ENCODE measurements at places on chromosomes 2 and 18.

- no peak for DNase-seq
Measured at GRCh38 chr2:216030216-216030615, 16.9 kb upstream of the MREG start.

DNA sequence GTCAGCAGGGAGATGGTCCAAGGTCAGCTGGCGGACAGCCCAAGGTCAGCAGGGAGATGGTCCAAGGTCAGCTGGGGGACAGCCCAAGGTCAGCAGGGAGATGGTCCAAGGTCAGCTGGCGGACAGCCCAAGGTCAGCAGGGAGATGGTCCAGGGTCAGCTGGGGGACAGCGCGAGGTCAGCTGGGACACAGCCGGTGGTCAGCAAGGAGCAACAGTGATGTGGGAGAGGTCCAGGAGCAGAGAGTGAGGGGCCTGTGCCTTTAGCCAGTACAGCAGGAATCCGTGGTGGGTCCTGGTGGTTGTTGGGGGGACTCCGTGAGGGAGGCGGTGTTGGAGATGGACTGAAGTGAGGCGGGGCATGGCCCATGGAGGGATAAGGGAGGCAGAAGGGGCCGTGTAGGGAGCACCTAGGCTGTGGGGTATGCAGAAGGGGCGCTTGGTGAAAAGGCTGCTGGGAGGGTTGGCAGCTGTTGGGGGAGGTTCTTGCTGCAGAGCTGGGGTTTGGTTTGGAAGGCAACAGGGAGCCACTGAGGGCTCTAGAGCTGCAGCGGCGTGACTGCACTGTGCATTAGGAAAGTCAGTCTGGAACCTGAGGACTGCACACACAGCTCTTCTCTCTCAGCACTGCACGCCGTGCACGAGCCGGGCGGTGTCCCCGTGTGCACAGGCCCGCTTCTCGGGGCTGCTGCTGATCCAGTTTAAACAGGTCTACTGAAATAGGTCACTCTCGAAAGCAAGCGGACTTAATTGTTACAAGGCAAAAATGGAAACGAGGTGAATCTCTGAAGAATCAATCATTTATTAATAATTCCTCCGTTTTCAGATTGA lies 76.2 kb upstream of the HDAC4 start:
- no peak for DNase-seq

- DNase-seq = no peak
Measured at GRCh38 chr2:149271575-149271974, 58.8 kb upstream of the LYPD6 start.

- no peak for DNase-seq
Measured at GRCh38 chr2:7852546-7852945, 829.3 kb upstream of the ID2 start.

- DNase-seq = no peak
Measured at GRCh38 chr2:48157150-48157549, 250.9 kb upstream of the FBXO11 start.

DNA sequence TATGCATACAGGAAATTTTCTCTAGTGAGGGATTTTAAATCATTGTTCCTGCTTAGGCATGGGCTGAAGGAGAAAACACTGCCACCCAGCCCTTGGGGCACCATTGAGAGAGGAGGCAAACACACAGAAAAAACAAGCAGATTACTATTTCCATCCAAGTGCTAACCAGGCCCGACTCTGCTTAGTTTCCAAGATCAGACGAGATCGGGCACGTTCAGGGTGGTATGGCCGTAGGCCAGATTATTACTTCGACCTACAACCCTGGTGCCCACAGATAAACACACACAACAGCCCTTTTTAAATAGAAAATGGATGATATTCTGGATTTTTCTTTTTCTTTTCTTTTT lies 45.4 kb upstream of the RHOB start:
- no peak for DNase-seq

DNA sequence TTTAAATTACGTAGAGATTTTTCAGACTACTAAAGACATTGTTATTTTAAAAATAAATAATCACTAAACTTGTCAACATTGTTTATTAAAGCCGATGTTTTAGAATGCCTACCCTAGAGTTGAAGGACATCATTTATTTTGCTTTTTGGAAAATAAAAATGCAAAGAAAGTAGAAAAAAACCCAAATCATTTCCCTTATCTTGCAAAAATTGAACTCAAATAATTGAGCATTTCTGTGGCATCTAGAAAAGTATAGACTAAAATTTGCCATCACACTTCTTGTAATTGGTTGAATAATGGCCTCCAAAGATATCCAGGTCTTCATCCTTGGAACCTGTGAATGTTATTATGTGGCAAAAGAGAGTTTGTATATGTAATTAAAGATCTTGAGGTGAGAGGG lies 9.7 kb upstream of the NEDD4L start:
- no peak for DNase-seq

GRCh38 chr2:126823951-126824350 lies 74.7 kb upstream of the TEX51 start:
- DNase-seq = no peak

- peak; percentile 24 for DNase-seq
Measured at GRCh38 chr18:39796393-39796792, 2158.6 kb upstream of the PIK3C3 start.

DNA sequence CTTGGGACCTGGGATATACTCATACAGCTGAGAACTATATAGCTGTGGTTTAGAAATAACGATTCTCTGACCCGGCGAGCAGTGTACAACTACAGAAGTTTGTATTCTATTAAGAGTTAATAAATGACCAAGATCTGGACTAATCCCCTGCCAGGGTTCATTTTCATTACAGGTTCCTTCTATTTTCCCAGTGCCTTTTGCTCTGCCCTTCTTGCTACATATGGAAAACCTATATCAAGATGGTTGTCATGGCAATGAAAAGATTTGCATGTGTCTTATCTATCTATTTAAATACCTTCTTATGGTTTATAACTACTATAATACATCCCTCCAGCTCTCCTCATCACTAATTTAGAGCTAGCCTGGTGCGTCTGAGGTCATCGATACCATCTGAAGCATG lies 965.2 kb downstream of the BCL11A start:
- DNase-seq = no peak

- DNase-seq = no peak
Measured at GRCh38 chr2:20040489-20041172, 10.8 kb downstream of the LAPTM4A start.

DNA sequence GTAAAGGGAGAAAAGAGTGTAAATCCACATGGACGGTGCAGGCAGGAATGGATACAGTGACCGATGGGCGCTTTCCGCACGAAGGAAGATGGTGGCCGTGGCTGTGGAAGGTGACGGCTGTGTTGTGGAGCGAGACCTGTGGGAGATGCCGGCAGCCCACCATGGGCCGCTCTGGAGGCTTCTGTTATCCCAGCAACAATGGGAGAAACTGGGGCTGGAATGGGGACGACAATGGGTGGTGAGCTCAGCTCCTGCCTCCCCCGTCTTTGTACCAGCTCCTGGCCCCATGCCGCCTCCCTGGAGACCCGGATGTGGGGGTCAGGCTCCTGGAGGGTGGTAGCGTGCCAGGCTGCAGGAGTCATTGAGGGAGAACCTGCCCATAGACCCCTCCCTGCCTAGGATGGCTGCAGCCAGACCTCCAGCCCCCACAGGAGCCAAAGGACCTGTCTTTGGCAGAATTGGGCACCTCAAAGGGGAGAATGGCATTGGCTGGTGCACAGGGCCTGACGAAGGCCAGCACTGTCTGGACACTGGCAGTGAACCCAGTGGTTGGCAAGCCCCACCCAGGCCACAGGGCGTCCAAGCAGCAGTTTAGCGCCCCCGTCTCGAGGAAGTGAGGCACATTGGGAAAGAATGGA lies 72.6 kb downstream of the SLC66A2 start:
- no peak for DNase-seq

- DNase-seq = no peak
Measured at GRCh38 chr2:2793514-2793913, 462.4 kb upstream of the MYT1L start.

GRCh38 chr2:102184568-102184967 lies 2.3 kb upstream of the IL1RL2 start:
- no peak for DNase-seq

DNA sequence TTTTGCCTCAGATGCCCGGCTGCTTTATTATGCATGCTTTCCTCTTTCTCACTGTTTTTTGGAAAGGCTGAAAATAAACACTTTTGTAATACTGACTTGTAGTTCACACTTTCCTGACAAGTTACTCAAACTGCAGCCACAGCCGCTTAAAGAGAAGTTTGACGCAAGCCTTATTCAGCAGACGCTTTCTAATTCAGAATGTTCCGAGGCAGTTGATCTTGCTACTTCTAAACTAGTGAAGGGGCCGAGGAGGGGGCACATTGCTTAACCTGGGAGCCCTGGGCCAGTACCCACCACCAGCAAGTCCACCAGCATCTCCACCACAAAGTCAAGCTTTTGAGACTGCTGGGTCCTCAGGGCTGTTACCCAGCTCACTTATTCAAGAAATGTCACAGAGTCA lies 71.8 kb upstream of the SPRED2 start:
- no peak for DNase-seq

DNA sequence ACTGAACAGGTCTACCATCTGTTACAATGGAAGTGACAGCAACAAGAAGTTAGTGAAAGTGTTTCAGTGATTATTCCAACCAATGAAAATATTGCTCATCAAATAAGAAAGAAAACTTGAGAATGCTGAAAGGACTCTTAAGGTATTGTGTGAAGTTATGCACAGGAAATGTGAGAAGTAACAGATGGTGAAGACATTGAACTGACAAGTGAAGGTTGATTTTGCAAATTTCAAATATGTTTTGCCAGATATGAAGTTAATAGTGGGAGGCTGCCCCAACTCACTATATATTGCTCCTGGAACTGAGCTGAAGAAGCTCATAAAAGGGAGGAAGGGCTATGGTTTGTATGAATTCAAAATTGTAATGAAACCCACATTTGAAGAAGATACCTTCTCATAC lies 97.5 kb downstream of the PHLPP1 start:
- no peak for DNase-seq

DNA sequence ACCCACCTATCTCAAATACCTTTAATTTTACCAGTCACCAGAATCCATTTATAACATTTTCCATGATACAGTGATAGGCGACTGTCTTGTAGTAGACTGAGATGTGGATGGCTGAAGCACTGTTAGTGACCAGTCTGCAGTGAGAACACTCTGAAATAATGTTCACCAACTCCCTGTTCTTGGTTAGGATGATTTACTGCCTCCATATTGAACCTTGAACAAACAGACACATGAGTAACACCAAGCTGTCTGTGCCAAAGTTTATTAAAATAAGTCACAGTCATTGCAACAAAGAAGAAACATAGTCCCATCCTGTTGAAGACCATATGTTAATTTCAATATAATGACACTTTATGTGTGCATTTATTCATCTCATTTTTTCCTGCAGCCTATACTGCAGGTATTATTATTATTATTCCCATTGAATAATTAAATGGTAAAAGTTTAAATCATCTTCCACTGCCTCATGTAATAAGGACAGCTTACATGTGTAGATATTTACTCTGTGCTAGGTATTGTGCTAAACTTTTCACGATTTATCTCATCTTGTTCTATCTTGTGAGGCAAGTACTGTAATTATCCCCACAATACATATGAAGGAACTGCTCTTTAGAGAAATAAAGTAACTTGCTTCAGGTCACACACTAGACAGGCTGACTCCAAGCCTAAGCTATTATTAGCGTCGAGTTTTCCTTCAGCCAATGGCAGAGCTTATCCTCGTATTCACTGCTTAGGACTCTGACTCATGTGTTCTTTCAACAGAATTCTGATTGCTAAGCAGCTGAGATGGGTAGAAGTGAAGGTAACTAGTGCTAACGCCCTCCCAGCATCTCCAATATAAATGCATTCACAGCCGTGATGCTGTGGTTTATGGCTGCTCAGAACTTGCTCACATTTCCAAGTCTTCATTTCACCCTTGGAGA lies 62.5 kb downstream of the ONECUT2 start:
- no peak for DNase-seq

DNA sequence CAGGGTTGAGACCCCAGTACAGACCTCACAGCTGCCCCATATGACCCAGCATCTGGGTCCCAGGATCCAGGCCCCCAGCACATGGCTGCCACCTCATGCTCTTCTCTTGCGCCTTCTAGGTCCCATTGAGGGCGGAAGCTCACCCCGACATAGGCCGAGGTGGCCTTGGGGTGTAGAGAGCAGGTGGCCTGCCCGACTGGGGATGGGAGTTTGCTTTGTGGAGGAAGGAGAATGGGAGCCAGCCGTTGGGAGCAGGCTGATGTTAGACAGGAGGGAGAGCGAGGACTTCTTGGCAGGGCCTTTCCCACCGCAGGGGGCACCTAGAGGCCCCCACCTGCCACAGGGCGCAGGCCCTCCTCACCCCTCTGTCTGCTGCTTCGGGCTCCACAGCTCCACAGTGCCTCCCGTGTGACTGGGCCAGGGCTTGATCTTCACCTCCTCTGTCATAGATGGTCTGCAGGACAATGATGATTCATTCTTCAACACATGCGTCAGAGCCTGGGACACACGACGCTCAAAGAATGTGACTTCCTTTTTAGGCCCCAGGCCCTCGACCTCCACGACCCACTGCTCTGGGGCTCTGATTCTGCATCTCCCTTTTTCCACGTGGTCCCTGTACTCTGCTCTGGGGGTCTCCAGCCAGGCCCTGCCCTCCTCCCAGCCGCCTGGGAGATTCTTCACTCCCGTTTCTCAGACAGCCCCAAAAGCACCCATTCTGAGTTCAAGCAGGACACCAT lies 86.6 kb upstream of the ODC1 start:
- DNase-seq = no peak

GRCh38 chr2:84989927-84990326 lies 19.0 kb downstream of the KCMF1 start:
- no peak for DNase-seq

GRCh38 chr2:238255151-238255551 lies 15.3 kb upstream of the HES6 start:
- DNase-seq = no peak

DNA sequence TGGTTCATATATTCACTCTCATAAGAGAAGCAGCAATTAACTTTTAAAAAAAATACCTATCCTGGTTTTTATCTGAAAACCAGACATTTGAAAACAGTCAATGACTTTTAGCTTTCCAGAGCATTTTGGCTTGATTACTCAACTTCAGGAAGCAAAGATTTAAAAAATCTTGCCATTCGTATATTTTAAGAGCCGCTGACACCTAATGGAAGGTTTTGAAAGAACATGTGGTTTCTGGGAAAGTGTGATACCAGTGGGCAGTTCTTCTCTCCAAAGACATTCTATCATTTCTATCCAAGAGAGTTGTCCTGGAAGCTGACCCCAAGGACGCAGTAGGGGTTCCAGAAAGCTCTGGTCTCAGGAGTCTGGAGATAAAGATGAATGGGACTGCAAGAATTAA lies 234.7 kb downstream of the TTC32 start:
- no peak for DNase-seq

Data from hematopoietic multipotent progenitor cell (in vitro differentiated cells).